NCI-H1694 treated with DMSO at 0.1 percent for 48 hours (cell line): ENCODE measurements at places on chromosomes 13 and 19.

DNA sequence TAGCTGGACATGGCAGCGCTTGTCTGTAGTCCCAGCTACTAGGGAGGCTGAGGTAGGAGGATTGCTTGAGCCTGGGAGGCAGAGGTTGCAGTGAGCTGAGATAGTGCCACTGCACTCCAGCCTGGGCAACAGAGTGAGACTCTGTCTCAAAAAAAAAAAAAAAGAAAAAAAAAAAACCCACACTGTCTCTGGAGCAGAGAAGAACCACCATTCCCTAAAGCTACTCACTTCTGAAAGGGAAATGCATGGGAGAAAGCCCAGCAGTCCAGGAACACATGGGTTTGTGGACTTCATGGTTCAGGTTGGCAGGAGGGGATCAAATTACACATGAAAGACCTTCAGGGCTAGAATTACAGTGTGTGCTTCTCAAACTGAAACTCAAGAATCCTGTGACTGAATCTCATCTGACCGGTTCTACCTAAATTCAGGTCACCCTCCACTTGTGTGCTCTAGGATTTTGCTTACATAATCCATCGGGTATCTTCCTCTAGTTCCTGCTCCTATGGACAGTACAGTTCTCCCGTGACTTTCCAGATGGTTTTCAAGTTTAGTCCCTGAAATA, 30.2 kb upstream of the CPB2 start:
- no peak for DNase-seq

DNA sequence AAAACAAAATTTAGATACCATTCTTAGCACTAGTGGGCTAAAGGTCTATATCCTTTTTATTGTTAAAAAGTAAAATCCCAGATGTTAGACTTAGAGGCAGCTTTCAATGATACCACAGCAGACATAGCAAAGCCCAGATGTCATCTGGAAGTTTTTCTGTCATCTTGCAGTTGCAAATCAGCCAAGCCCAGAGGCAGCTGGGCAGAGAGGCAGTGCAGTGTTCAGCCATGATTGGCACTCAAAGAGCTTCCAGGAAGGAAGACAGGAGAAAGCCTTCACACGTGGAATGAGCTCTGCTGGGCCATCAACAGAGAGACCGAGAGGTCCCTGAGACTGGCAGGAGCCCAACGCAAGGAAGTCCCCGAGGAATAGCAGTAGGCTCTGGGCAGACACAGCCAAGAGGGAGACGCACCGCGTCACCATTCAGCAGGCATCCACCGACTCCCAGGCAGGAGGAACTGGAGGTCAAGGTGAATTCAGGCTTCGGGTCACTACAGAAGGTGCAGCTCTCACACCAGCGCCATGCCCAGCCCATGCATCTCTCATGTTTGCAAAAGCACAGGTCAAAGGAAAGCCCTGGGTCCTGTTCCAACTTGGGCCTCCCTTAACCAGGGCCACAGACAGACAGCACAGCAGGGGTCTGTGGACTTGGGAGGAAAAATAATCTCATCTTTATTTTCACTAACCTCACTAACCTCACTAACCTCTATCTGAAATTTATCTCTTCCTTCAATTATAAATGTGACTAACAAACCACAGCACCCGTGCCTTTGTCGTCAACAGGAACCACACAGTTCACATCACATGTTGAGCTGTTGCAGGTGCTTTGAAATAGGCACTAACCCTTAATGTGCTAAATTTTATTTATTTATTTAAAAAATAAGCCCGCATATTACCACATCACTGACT, 54.9 kb downstream of the TUBGCP3 start:
- DNase-seq: no peak

DNA sequence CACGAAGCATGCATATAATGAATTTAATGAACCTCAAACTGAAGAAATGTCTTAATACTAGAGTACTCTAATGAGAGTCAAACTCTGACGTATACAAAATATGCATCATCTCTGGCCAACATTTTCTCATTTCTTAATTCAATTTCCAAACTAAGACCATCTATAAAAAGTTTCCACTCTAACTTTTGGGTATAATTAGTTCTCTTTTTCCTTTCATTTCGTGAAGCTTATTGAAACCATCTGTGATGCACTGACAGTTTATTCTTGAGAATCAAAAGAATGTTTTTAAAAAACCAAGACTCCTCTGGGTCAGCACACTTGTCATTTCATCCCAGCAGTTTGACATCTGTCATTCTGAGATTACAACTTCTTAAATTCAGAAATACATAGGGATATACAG, 90.0 kb downstream of the CAB39L start:
- DNase-seq: no peak

DNA sequence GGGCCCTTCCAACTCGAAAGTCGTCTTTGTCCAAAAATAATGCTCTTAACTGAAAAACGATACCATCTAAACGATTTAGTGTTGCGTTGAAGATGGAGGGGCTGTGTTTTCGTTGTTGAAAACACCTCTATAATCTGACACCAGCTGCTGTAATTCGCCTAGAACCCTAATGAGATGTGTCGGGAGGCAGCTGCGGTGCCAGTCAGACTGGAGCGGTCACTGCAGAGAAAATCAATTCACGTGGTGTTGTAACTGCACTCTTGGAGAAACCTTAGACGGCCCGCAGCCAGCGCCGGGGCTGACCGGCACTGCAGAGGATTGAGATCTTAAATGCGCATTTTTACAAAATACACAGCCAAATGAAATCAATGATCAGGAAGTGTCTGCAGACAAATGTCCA, 339.1 kb downstream of the ZNF536 start:
- DNase-seq: no peak

DNA sequence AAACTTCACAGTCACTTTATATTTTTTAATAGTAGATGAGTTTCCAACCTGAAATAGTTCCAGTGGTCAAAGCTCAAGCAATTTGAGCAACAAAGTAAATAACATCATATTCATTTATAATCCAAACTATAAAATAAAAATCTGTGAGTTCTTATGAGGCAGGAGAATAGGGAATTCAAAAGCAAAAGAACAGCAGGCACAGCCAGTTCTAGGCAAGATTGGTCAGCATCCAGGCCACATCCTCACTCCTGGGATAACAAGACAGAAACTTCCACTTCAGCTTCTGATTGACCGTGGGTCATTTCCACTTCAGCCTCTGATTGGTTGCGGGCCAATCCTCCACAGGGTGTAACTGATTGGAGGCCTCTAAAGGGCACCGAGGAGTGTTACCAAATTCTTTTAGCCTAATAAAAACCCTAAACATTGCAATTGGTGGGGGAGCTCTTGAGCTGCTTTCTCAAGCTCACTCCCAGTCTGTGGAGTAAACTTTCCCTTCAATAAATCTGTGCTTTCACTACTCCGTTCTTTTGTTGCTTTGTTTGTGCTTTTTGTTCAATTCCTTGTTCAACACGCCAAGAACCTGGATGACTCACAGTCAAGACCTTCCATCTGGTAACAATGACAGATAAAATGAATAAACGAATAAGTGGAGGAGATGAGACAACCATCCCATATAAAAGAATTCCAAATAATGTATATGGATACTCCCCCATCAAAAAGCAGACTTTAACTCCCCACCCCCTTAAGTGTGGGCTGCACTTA, 42.6 kb upstream of the AMER2 start:
- DNase-seq: no peak

DNA sequence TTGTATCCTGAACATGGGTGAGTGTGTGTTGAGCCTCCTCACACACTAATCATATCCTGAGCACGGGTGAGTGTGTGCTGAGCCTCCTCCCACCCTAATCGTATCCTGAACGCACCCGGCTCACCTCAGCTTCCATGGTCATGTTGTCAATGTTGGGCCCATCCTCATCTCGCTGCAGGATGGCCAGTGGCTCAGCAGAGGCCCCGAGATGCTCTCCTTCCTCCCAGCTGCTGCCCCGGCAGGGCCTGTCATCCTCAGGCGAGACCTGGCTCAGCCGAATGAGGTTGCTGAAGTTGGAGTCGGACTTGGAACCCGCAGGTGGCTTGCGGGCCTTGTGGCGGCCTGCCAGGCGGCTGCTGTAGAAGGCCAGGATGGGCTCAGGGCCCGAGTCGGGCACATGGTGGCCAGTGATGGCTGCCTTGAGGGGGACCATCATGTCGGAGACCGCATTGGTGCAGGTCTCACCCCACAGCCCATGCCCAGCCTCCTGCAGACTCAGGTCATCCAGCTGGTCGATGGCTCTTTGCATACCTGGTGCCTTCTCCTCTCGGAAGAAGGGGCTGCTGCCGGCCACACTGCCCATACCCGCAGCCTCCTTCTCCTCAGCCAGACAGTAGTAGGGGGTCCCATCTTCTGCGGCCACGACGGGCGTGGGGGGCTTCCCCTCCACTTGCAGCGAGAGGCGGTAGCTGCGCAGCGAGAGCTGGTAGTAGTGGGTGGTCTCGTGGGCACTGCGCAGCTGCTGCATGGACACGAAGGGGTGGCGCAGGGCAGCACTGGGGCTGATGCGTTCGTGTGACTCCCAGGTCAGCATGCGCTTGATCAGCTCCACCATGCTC, 9.6 kb downstream of the HIPK4 start:
- no peak for DNase-seq

DNA sequence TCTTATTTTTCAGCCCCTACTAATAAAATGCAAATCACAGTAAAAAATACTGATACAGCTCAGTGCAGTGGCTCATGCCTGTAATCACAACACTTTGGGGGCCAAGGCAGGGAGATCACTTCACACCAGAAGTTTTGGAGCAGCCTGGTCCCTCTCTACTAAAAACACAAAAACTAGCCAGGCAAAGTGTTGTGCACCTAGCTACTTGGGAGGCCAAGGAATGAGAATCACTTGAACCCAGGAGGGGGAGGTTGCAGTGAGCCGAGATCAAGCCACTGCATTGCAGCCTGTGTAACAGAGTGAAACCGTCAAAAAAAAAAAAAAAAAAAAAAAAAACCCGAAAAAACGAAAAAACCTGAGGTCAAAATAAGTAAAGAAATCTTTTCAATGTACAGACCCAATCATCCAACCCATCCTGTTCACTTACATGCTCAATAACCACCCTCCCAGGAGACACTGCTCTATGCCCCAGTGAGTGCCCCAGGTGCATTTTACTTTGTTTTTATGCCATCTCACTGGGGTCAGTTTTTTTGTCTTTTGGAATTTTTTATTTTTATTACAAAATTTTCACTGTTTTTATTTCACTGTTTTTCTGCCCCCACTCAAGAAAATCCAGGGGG, 107.0 kb downstream of the ZNF486 start:
- no peak for DNase-seq

DNA sequence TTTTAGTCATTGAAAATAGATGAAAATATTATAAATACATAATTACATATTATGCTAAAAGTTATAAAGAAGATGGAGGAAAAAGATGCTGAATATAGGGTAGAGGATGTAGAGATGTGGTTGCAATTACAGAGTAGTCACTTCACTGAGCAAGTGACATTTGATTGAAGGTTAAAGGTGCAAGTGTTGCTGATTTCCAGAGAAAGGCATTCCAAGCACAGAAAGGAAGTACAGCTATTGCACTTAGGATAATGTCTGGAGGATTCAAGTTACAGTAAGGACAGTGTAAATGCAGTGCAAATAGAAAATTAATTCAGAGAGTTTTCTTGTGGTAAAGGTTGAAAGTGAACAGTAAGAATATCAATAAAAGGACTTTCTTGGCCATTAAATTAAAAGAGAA, 1721.8 kb downstream of the PCDH9 start:
- DNase-seq: no peak

DNA sequence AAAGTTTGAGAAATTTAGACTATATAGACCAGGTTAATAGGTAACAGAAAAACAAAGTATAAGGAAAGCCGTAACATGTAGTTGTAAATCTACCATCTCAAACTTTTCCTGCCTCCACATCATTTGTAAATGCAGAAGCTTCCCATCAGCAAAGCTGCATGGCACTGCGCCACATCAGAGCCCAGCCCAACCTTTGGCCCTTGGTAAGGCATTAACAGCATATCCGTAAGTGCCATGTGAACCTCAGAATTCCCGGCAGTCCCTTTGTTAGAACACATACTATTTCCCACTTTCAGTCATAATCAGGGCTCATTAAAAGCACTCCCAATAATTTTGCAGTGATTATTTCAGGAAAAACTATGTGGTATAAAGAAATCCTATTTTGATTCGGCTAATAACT, 51.6 kb downstream of the MPHOSPH8 start:
- DNase-seq: no peak
